ENCODE measurements at places on chromosomes 3 and 15.

DNA sequence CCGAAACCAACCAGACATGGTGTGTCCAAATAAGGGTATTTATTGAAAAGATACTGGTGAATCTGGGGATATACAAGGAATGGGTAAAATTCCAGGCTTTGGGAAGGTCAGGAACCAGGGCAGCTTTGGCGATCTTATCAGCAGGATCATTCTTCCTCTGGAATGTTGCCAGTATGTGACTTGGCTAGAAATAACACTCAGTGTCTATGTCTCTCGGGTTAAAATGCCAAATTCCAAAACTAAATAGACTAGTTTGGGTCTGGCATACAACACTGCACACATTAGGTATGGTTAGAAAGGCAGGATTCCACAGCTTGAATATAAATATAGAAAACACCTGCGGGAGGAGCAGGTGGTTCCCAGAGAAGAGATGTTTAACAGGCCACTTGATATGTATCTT, 220.2 kb upstream of the CD96 start:
- DNase-seq = no peak

- DNase-seq = no peak
Measured at GRCh38 chr15:88032787-88033186, 223.8 kb downstream of the NTRK3 start.

GRCh38 chr3:41456162-41456561, 256.9 kb downstream of the CTNNB1 start:
- no peak for DNase-seq

DNA sequence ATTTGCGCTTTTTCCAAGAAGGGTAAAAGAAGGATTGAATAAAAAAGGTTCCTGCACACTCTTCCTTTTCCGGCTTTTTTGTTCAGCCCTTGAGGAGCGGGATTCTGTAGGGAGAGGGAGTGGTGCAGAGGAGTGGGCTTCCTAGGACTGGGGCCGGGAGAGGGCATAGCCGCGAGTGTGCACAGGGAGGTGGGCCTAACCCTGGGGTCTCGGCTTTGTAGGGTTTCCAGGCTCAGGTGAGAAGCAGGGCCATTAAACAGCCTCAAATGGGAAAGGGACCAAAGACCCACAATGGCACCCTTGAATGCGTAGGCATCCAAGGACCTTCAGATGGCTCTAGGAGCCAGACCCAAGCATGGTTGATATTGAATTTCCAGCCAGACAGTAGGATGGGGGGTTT, 35.4 kb upstream of the RAB6B start:
- DNase-seq = no peak

GRCh38 chr3:37741644-37742043, 120.0 kb upstream of the CTDSPL start:
- no peak for DNase-seq

- no peak for DNase-seq
Measured at GRCh38 chr15:52028431-52029093, 9.5 kb downstream of the MAPK6 start.

DNA sequence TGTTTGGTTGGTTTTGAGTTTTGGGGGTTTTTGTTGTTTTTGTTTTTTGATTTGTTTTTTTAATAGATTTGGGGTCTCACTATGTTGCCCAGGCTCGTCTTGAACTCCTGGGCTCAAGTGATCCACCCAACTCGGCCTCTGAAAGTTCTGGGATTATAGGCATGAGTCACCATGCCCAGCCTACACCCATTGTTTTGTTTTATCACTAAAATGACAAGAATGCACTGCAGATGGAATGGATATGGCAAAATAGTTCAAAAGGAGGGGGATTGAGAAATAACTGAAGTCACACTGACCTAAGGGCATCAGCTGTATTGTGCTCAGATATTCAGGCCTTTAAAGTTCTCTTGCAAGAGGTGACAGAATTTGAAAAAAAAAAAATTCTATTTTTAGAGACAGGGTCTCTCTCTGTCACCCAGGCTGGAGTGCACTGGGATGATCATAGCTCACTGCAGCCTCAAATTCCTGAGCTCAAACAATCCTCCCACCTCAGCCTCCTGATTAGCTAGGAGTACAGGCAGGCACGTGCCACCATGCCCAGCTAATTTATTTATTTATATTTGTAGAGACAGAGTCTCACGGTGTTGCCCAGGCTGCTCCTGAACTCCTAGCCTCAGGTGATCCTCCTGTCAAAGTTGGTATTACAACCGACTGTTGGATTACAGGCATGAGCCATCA, 4.4 kb upstream of the RASA2 start:
- peak; percentile 87 for DNase-seq

DNA sequence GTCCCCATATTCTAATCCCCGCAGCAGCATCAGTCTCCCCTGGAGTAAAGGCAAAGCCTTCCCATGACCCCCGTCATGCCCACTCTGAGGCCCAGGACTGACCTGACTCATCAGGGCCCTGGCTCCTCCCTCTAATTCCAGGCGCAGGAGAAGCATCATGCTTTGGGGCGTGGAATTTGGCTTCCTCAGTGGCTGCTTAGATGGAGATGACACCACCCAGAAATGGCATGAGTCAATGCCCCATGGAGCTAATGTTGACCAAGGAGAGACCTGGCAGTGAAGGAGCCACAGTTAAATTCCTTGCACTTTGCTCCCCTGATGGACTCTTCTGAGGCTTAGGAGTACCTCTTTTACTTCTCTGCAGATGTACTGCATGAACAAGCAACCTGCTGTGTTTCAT, 204.2 kb upstream of the PROK2 start:
- DNase-seq = peak; percentile 15

- no peak for DNase-seq
Measured at GRCh38 chr3:124138148-124138547, 146.2 kb upstream of the ROPN1 start.

DNA sequence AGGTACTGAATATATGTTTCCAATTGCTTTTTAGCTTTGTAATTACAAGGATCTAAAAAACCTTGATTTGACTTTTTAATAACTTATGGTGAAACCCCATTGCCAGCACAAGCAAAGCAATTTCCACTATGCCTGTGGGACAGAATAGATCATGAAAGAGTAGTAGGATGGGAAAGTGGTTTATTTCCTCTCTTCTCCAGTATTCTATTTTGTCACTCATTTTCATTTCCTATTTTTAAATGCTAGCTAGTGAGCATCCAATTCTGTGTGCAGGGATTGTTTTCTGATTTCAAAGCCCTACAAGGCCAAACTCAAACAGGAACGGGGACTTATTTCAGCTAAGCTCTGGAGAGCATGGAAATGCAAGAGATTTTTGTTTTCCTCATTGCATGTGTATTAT, 132.0 kb upstream of the TGFBR2 start:
- no peak for DNase-seq

DNA sequence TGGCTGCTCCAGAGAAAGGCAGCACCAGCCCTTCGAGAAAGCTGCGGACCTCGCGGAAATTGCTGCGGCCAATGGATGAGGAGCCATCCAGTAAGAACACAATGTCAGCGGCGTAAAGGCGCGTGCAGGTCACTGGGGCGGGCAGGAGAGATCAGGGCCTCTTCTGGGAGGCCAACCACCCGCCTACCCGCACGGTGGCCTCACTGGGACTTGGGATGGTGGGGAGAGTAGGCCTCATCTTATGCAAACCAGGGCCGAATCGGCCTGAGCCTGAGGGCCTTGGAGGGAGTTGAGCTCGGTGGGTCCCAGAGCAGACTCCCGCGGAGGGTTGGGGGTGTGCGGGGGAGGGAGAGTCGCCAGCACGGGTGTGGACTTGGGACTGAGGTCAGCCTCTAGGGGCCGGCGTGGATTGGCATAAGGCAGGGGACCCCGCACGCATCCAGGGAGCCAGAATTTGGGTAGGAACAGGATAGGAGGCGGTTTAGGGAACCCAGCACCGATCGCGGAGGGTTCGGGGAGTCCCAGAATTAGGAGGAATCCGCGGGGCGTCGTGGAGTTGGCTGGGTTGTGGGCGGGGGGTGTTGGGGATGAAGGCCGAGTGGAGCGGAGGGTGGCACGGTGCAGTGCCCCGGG, 596 bp downstream of the COL7A1 start:
- no peak for DNase-seq

DNA sequence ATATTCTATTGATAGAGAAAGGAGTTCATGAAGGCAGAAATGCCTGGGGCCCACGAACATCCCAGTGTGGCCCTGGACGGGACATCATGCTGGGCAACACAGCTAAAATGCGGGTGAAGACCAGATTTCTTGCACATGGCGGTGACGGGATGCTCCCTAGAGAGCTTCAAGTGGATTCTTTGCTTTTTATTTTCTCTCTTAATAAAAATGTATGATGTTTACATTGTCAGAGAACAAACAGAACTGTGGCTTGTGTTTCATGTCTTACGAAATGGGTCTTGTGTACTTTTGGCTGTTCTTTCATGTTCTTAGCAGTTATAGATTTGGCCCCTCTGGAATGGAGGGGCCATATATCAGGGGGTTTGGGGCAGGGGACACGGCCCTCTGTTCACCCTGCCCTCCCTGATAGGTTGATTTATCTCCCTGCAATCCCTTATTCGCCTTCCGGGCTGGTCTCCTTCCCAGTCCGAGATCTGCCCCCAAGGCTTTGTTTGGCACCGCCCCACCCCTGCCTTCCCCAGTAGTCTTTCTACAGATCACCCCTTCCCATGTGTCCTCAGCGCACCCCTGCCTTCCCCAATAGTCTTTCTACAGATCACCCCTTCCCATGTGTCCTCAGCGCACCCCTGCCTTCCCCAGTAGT, 68.7 kb upstream of the CGNL1 start:
- DNase-seq = no peak

DNA sequence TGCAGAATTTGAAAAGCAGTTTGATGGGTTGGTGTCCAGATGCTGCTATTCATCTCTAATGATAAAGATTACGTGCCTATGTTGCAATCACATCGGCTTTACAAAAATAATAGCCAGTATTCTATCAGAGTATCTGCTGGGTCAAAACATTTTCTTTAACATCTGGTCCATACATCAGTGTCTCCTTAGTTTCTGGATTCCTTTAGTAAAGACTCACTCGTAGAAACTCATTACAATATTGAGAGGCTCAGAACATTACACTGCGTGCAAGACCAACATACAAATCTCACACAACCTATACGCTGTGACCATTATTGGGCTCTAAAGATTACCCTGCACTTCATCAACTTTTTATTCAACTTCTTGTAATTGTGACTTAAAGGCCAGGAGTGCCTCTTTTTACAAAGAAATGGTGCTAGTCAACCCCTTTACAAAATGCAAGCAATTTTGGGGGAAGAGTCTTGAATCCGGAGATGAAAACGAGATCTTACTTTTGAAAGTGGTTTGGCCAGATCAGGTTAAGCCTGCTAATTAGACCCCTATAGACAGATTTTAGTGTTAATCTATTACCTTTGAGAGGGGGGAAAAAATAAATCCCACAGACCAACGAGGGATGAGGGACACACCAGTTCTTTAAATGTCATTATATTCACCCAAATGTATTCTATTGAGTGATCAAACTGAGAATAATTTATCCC, 2.9 kb downstream of the TRA2B start:
- no peak for DNase-seq

GRCh38 chr3:158451405-158452055, 119.5 kb upstream of the MLF1 start:
- no peak for DNase-seq

- DNase-seq = no peak
Measured at GRCh38 chr3:49566312-49566711, 12.0 kb downstream of the BSN start.

DNA sequence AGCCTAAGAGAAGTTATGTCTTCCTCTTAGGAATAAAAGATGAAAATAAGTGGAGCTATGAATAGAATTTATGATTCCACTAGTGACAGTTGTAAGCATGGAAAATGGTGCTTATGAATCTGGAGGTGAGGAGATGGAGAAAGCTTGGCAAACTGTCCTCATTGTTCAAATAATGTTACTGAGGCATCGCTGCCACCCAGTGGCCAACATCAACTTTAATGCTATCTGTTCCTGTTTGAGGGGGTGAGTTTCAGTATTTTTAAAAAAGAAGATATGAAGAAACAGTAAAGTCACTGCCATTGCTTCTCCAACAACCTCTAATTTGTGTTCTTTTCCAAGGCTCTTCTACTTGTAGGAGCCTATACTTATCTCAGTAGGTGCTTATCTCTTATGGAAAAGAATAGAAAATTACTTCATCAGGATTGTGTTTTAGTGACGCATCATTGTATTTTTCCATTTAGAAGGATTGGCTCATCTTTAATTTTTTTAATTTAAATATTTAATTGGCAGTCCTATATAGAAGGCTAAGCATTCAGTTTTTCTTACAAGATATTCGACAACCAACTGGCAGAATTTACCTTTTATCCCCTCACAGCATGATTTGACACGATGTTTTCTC, 260.4 kb upstream of the P2RY1 start:
- DNase-seq = peak; percentile 62

GRCh38 chr3:32347343-32348125, 44.1 kb upstream of the CMTM7 start:
- no peak for DNase-seq

DNA sequence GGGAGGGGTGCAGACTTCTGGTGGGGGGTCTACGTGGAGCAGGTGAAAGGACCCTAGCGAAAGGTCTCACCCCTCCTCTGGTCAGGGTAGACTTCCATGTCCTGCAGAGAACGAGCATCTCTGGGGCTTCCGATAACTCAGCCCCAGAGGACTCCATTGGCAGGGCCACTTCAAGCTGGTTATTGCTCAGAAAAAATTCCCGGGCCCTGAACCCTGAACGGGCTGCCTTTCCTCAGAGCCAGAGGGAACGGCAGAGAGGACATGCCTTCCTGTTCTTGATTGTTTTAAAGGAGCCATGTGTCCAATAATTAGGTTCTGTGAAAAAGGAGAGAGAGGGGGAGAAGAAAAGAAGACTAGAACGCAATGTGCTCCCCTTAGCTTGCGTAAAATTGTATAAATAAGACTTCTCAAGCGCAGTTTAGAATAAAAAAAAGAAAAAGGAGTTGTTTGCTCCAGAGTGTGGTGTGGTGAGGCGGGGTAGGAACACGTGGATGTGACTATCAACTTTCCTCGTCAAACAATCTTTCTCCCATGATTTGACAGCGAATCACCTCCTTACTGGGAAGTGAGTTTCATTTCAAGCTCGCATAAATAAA, 193.4 kb upstream of the UBE2E1 start:
- peak; percentile 40 for DNase-seq

DNA sequence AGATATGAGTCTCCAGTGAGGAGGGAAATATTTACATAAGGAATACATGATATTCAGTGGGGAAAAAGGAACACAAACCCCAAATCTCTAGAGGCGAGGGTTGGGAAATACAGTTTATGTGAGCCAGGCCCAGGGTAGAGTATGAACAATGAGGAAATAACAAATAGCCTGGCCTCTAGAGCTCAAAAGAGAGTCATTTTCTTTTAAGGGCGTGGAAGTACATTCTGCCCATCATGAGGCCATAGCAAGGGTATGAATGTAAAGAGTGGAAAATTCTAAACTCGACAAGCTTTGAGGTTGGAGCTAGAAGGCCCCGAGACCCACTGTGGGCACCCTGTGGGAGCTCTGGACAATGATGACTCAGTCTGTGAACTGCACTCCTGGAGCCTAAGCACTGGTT, 27.8 kb upstream of the IGF2BP2 start:
- no peak for DNase-seq

All from brain microvascular endothelial cell (primary cell).